ENCODE measurements at places on chromosomes 2 and 18.

DNA sequence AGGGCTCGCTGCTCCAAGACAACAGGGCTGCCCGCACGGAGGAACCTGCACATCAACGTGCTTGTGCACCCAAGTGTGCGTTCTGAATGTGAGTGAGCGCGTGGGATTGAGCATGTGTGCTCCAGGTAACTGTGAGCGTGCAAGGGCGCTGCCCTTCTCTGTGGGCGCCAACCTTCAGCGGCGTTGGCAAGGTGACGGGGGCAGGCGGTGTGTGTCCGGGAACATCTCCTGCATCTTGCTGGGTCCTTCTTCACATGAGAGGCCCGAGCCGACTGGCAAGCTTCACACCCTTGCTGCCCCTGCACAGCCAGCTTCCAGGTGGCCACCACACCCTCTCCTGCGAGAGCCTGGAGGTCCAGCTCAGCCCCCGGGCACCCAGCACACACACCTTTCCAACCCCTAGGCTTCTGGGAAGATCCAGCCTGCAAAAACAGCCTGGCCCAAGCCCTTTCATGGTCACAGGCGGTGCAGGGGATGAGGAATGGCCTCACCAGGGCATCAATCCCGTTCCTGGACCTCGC is 220.9 kb downstream of the HDAC4 start:
- DNase-seq = no peak

DNA sequence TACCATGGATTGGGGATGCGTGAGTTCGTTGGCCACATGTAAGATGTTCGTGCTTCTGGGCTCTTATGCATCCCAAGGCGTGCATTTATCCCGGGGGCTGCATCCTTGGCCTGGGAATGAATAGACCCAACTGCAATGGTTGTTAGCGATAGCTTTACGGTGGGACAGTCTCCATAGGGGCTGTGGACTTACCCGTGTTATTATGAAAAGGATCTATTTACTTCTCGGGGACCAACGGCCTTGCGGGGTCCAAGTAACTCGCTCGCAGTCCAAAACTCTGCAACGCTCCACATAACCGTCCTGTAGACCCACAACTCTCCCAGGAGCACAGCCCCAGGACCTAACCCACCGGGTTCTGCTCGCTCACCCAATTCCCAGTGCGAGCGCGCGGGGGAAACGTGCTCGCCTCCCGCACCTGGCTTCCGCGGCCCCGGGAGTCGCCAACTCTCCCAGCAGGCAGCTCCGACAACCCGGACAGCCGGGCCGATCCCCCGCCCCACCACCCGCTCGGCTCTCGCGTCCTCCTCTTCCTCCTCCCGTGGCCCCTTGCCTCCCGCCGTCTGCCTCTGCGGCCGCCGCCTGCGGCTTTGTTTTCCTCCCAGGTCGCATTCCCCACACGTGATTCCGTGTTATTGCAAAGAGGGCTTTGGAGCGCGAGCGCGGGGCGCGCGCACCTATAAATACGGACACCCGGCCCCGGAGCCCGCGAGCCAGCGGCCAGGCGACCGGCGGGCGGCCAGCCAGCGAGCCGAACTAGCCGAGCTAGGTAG is at the start of gene CABLES1:
Gene CABLES1, plus strand, starts transcription at position 706 of the 770 bp plus-strand sequence. CDS start 278 bp downstream, outside the sequence.
- no peak for DNase-seq

- DNase-seq = no peak
Measured at GRCh38 chr2:111715987-111716904, 167.7 kb downstream of the ANAPC1 start.

- DNase-seq = no peak
Measured at GRCh38 chr2:17682098-17682857, 71.3 kb downstream of the SMC6 start.

GRCh38 chr2:86453836-86454235 is 12.7 kb downstream of the KDM3A start:
- no peak for DNase-seq

GRCh38 chr2:127048618-127048935 is 58.4 kb downstream of the BIN1 start:
- DNase-seq = no peak

DNA sequence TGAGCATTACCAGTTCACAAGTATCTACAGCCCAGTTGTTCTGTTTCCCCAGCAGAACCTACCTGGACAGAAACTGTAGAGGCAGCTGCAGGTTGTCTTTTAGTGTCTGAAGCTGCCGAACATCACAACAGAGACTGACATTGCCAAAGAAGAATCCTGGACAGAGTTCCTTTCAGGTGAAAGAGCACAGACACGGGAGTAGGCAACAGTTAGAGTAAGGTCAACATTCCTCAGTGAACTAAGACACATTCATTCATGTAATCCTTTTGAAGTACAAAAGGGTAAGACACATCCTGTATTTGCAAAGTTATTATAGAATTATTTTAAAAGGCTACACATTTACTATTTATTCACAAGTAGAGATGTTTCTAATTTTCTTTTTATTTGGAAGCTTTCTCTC is 14.3 kb downstream of the NPC1 start:
- no peak for DNase-seq

Data from HTR-8/SVneo (cell line).